Stomach (tissue), 19 donors: ENCODE measurements at places on chromosomes 7 and 10. TPM values are rescaled to one million over a fixed set of nuclear protein-coding genes. Genes with fewer than 3 reads are reported as not detected.
A peak's percentile ranks its signal among the peaks of the same experiment; 100 is the strongest.

GRCh38 chr7:74307738-74308505, 18.7 kb downstream of the CLIP2 start:
- no peaks in the 10 kb centered on the region for H3K27me3 ChIP-seq
- peak; percentile 42 for DNase-seq
- H3K4me3 ChIP-seq: no peak overlapping the region
- no peaks in the 10 kb centered on the region for H3K36me3 ChIP-seq

- no peak for DNase-seq
- H3K4me1 ChIP-seq: no peaks in the 10 kb centered on the region
- no peaks in the 10 kb centered on the region for H3K36me3 ChIP-seq
- no peak overlapping the region for H3K4me3 ChIP-seq
Observed at GRCh38 chr10:116197946-116198675, 74.9 kb downstream of the GFRA1 start.

- H3K27ac ChIP-seq: no peak overlapping the region
- H3K36me3 ChIP-seq: no peaks in the 10 kb centered on the region
- H3K27me3 ChIP-seq: no peaks in the 10 kb centered on the region
- no peak for DNase-seq
- peaks cover 8% of the 10 kb centered on the region for H3K4me1 ChIP-seq
Observed at GRCh38 chr10:78190051-78190825, 156.6 kb downstream of the RPS24 start.

GRCh38 chr7:127850195-127850594, 181.0 kb downstream of the LRRC4 start:
- H3K36me3 ChIP-seq: peaks cover 21% of the 10 kb centered on the region
- no peak overlapping the region for H3K27ac ChIP-seq
- H3K4me1 ChIP-seq: no peaks in the 10 kb centered on the region

DNA sequence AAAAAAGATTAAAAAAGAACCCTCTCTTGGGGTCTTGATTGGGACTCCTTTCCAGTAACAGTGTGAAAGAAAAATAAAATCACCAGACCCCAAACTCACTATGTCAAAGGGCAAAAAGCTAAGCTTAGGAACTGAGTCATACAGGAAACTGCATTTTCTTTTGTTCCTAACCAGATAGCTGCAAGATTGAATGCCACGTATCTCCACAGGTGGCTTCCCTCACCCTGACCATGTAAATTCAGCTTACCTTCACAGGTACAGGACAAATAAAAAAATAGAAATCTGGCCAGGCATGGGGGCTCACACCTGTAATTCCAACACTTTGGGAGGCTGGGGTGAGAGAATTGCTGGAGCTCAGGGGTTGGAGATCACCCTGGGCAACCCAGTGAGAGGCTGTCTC, 32.5 kb upstream of the EIF4H start:
- H3K36me3 ChIP-seq: no peaks in the 10 kb centered on the region
- DNase-seq: no peak
- no peaks in the 10 kb centered on the region for H3K4me1 ChIP-seq

- no peaks in the 10 kb centered on the region for H3K36me3 ChIP-seq
- no peaks in the 10 kb centered on the region for H3K27me3 ChIP-seq
- peak within 1 kb of the TSS; percentile 75 for H3K4me3 ChIP-seq
- peak within 1 kb of the TSS; percentile 85 for H3K27ac ChIP-seq
Observed at GRCh38 chr10:133379152-133379800, at the start of gene PAOX. TSS of gene PAOX (plus strand) at chr10:133379262. CDS start at chr10:133379317, 55 bp downstream.

GRCh38 chr7:75953931-75954330, 39.0 kb downstream of the POR start:
- peaks cover 38% of the 10 kb centered on the region for H3K4me1 ChIP-seq
- H3K27me3 ChIP-seq: no peaks in the 10 kb centered on the region
- H3K27ac ChIP-seq: no peak overlapping the region
- no peak overlapping the region for H3K4me3 ChIP-seq

DNA sequence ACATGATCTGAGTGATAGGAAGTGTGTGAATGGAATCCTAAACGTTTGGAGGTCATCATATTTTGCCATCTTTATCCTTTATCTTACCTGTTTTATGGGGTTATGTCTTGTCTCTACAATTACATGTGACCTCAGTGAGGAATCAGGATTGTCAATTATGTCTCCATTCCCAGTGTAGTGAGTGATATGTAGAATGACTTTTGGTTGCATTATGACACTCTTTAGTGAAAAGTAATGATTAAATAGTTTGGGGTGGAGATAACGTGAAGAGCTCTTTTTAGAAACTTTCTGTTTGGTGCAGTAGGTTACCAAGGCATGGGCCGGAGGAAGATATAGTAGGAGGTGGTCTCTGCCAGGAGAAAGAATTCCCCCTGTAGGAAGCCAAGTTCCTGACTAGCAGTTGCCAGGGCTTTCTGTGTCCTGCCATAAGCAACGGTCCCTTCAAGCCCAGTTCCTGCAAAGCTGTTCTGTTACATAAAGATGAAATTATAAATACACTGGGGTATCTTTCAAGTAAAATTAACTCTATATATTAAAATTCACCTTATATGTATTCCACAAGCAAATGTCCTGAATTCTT, 228.2 kb downstream of the NSUN6 start:
- no peak for DNase-seq
- H3K4me3 ChIP-seq: no peak overlapping the region
- H3K27ac ChIP-seq: no peak overlapping the region

- no peak overlapping the region for H3K27ac ChIP-seq
- H3K4me1 ChIP-seq: no peaks in the 10 kb centered on the region
- H3K36me3 ChIP-seq: peaks cover 80% of the 10 kb centered on the region
- DNase-seq: no peak
Observed at GRCh38 chr7:44211126-44211675, 10.4 kb downstream of the YKT6 start.

DNA sequence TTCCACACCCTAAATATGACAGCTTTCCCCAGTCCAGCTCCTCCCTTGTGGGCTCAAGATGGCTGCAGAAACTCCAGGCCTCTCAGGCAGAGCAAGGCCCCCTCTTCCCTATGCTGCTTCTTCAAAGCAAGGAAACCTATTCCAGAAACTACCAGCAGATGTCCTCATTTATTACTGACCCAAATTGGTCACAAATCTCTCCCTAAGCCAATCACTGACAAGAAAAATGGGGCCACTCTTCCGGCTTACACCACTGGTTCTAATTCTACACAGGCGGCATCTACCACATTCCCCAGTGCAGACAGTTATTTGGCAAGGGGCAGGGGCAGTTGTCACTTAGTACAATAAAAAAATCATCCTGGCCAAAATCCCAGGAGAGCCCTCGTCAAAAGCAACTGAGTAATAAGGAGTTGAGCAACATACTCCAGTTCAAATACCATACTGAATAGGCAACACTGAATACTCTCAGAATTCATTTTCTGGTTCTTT, 150.4 kb downstream of the SFMBT2 start:
- no peak overlapping the region for H3K4me3 ChIP-seq
- no peaks in the 10 kb centered on the region for H3K27me3 ChIP-seq
- H3K27ac ChIP-seq: no peak overlapping the region
- H3K4me1 ChIP-seq: no peaks in the 10 kb centered on the region

GRCh38 chr10:60422809-60423208, 33.1 kb upstream of the ANK3 start:
- H3K36me3 ChIP-seq: no peaks in the 10 kb centered on the region
- H3K4me1 ChIP-seq: no peaks in the 10 kb centered on the region
- no peak overlapping the region for H3K4me3 ChIP-seq
- no peak overlapping the region for H3K27ac ChIP-seq

GRCh38 chr7:154929006-154929726, 73.8 kb downstream of the PAXIP1 start:
- peak overlapping the region; percentile 81 for H3K27ac ChIP-seq
- peaks cover 5% of the 10 kb centered on the region for H3K4me1 ChIP-seq
- DNase-seq: no peak
- no peaks in the 10 kb centered on the region for H3K27me3 ChIP-seq
- peak overlapping the region; percentile 61 for H3K4me3 ChIP-seq

GRCh38 chr7:91285696-91286355, 21.6 kb downstream of the FZD1 start:
- no peaks in the 10 kb centered on the region for H3K27me3 ChIP-seq
- no peaks in the 10 kb centered on the region for H3K4me1 ChIP-seq
- H3K4me3 ChIP-seq: no peak overlapping the region
- H3K36me3 ChIP-seq: no peaks in the 10 kb centered on the region
- no peak overlapping the region for H3K27ac ChIP-seq
- DNase-seq: no peak

DNA sequence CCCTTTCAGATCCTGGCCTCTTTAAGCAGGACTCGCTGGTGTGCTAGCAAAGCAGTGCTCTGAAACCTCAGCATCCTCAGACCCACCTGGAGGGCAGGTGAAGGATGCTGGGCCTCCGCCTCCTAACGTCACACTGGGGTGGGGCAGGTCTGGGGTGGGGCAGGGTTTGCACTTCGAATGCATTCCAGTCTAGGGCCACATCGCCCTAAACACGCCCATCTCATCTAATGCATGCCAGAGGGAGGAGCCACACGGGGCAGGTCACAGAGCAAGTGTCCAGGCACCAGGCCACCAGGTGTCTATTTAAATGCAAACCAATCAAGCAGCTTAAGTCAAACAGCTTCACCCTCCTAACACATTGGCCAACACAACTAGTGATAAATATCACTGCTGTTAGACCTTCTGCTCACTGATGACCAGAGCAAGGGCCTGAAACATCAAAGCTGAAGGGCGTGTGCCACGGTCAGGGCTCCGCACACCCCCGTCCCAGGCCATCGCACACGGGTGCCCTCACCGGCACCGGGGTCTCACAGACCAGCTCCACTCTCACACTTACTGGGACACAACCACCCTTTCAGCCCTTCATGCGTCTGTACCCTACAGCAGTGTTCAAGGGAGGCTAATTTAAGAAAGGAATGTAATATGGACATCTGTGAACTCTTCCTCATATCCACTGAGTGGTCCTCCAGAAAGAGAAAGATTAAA, 47.1 kb downstream of the DIP2C start:
- no peaks in the 10 kb centered on the region for H3K27me3 ChIP-seq
- no peak overlapping the region for H3K27ac ChIP-seq
- peak; percentile 59 for DNase-seq
- H3K4me3 ChIP-seq: no peak overlapping the region
- peaks cover 9% of the 10 kb centered on the region for H3K4me1 ChIP-seq

- H3K27me3 ChIP-seq: no peaks in the 10 kb centered on the region
- no peak overlapping the region for H3K27ac ChIP-seq
- H3K4me1 ChIP-seq: peaks cover 7% of the 10 kb centered on the region
- no peaks in the 10 kb centered on the region for H3K36me3 ChIP-seq
- H3K4me3 ChIP-seq: no peak overlapping the region
Observed at GRCh38 chr7:106740806-106741205, 79.8 kb upstream of the CCDC71L start.

DNA sequence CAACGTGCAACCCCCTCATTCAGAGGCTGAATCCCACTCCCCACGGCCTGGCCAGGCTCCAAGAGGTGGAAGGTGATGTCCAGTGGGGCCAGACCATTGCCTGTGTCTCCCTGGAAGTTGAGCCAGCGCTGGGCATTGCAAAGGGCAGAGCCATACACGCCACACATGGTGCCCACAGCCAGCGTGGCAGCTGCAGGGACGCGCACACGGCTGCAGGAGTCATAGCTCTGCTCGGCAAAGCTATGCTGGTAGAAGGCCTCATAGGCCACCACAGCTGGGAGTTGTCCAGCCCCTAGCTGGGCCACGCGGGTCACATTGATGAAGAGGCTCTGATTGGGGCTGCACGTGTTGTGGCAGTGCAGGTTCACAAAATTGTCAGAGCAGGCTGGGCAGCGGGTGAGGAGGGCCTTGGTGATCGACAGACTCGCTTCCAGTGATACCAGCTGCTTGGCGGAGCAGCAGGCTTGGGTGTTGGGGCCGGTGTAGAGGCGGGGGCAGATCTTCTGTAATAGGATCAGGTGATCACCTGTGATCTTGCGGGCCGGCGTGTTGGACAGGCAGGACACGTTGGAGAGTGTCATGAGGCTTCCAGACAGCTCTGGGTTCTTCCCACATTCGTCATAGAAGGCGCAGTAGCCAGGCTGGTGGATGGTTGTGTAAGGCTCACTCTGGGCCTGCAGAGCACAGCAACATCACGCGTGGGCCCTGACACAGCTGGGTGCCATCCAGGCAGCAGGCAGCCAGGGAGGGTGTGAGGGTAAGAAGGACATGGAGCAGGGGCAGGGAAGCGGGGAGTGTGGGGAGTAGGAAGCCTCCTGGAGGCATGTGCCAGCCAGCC, 1.2 kb downstream of the NPC1L1 start:
- no peaks in the 10 kb centered on the region for H3K36me3 ChIP-seq
- peaks cover 4% of the 10 kb centered on the region for H3K4me1 ChIP-seq
- no peaks in the 10 kb centered on the region for H3K27me3 ChIP-seq
- DNase-seq: no peak
- no peak overlapping the region for H3K4me3 ChIP-seq
- H3K27ac ChIP-seq: no peak overlapping the region

DNA sequence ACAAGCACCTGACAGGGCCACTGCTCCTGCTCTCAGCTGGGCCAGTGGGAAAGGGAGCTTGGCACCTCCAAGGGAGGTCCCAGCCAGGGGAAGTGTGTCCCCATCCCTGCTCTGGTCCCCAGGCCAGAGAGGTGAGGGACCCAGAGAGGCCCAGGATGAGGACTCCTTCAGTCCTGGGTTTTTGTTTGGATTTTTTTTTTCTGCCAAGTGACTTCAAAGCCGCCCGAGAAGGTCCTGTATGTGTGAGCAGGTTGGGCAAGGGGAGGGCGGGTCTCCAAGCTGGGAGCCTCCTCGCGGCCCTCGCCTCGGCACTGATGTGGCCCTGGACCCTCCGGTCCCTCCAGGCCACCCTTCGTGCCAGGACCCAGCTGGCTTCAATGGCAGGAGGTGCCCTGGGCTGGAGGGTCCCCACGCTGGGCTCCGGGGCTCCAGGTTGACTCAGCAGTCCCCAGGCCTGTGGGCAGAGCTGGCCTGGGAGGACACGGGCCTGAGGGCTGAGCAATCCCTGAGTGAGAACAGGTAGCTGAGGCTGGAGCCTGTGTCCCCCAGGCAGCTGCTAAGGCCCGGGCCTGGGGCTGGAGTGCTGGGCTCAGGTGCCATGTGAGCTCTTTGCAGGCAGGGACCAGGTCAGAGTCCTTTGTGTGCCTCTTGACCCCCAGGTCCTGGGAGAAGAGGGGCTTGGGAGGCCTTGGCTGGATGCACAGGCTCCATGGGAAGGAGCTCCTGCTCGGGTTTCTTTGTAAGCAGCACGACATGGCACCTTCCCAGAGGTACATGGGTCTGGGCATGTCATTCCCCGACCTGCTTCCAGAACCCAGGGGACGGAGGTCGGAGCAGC, 140.6 kb downstream of the FAM53B start:
- H3K27ac ChIP-seq: no peak overlapping the region
- no peaks in the 10 kb centered on the region for H3K36me3 ChIP-seq
- H3K4me1 ChIP-seq: no peaks in the 10 kb centered on the region
- no peak overlapping the region for H3K4me3 ChIP-seq

DNA sequence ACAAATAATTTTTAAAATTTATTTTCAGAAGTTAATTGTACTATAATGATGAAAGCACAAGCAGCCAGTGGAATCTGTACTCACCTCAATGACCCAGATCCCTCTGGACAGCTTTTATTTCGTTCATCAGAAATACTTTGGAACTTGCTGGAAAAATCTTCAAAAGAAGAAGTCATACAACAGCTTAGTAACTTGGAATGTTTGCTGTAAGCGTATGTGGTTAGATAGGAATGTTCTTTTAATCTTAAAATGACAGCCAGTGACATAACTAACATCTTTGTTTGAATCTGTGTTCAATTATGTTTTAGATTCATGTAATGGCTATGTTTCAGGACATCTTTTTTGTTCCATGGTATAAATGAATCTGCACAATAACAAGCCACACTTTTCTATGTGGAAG, 26.8 kb downstream of the CFAP69 start:
- no peaks in the 10 kb centered on the region for H3K4me1 ChIP-seq
- H3K27ac ChIP-seq: no peak overlapping the region
- no peaks in the 10 kb centered on the region for H3K27me3 ChIP-seq

GRCh38 chr7:87494454-87494853, 19.0 kb upstream of the ABCB4 start:
- H3K27me3 ChIP-seq: no peaks in the 10 kb centered on the region
- no peaks in the 10 kb centered on the region for H3K4me1 ChIP-seq
- H3K4me3 ChIP-seq: no peak overlapping the region

The MMD2 gene
- not detected for total RNA-seq

The EMX2 gene
- not detected for total RNA-seq

The TMEM120A gene
- 75.3 TPM for total RNA-seq

The SAMD9L gene
- 10.8 TPM for total RNA-seq
